NCI-H1105 (cell line): ENCODE measurements at places on chromosomes 2 and 18.

DNA sequence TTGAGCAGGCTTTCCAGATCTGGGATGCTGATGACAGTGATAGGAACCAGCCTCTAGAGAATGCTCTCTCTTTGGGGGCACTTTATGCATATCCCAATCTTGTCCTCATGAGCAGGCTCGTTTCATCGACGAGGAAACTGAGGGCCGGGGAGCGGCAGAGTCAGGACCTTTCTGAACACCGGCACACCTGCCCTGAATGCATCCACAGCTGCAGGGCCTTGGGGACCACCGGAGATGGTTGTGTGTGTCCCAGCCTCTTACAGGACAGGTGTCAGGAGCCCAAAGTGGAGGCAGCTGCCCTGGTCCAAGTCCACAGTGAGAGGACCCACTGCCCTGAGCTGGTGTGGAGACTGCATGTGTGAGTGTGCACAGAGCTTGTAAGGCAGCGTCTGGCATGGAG is 47.6 kb upstream of the FAHD2A start:
- no peak for DNase-seq

GRCh38 chr2:154694881-154695280 is 3.6 kb upstream of the KCNJ3 start:
- no peak for DNase-seq

GRCh38 chr2:53901192-53901591 is 41.4 kb upstream of the GPR75 start:
- no peak for DNase-seq

DNA sequence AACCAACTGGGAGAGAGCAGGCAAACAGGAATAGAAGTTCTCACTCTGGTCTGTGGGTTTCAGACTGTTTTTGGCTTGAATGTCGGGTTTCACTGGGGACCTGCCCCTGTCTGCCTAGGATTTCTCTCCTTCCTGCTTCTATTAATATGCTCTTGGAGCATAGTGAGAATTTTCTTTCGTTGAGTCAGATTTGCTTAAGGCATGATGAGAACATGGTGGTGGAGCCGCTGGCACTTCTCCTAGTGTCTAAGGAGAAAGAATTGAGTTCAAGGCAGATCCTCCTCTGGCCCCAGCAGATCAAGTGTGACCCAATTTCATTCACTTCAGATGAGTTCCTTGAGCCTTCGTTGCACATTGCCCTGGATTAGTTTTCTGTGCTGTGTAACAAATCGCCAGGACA is 103.9 kb upstream of the HS6ST1 start:
- no peak for DNase-seq

DNA sequence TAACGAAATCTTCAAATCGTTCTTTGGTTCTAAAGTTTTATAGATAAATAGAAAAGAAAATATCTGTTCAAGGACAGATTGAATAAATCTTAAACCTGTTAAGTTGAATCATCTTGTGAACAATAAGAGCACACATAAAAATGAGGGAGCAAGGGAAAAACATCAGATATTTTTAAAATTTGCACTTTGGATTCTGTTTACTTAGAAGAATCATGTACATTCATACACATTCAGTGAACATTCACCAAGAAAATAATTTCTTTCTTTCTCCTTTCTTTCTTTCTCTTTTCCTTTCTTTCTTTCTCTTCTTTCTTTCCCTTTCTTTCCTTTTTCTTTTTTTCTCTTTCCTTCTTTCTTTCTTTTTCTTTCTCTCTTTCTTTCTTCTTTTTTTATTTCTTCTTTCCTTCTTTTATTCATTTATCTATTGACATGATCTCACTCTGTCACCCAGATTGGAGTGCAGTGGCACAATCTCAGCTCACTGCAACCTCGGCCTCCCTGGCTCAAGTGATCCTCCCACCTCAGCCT is 164.9 kb downstream of the PDE1A start:
- DNase-seq = no peak

DNA sequence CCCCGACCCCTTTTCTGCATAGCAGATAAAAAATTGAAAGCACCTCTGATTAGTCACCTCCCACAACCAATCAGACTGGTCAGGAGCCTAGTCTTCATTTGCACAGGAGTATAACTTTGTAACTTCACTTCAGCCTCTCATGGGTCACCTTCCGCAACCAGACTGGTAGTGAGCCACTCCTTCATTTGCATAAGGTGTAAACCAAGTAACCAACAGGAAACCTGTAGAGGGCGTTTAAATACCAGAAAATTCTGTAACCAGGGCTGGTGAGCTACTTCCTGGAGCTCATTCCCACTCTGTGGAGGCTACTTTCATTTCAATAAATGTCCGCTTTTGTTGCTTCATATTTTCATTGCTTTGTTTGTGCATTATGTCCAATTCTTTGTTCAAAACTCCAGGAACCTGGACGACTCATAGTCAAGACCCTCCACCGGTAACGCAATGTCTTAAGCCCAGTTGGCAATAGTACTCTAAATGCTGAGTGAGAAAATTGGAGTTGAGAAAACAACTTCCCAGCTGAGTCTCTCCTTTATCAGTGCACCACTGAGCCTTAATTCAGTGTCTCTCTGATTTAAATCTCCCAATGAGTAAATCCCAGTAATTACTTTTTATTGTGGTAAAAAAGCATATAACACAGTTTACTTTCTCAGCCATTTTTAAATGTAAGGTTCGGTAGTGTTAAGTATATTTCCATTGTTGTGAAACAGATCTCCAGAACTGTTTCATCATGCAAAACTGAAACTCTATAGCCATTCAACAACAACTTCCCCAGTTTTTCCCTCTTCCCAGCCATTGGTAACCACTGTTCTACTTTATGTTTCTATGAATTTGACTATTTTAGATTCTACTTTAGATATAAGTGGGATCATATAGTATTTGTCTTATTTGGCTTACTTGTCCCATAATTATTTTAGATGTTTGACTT is 392.7 kb upstream of the SLC8A1 start:
- DNase-seq = no peak

DNA sequence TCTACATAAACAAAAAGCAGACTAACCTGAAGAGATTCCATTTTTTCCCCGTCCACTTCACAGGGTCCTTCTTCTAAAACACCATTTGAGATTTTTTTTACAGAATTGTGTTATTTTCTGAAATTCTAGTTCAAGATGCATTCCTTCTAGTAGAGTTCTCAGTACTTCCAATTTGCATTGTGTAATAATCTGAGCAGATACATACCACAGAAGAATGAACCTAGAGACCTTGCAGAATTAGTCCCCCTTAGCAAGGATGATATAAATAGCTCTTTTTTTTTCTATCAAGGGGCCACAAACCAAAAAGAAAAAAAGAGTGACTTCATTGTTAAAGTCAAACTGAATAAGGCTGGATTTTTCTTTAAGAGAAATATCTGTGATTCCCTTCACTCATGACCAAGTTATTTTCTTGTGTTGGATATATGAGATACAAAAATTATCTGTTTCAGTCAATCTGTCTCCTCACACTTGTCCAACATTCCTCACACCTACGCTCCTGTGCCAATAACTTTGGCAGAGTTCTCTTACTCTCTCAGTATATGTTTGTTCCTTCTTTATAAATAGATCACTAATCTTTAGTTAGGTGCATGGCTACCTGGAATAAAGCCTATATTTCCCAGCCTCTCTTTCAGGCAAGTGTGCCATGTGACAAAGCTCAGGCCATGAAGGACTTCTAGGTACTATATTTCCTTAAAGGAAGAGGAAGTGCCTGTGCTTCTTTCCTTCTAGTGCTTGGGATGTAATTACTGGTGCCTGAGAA is 183.5 kb downstream of the ZNF385B start:
- no peak for DNase-seq

- no peak for DNase-seq
These were observed 40.1 kb upstream of the AKAIN1 start for GRCh38 chr18:5237083-5237722.

- no peak for DNase-seq
These were observed 13.5 kb downstream of the PNO1 start for GRCh38 chr2:68171146-68171545.

DNA sequence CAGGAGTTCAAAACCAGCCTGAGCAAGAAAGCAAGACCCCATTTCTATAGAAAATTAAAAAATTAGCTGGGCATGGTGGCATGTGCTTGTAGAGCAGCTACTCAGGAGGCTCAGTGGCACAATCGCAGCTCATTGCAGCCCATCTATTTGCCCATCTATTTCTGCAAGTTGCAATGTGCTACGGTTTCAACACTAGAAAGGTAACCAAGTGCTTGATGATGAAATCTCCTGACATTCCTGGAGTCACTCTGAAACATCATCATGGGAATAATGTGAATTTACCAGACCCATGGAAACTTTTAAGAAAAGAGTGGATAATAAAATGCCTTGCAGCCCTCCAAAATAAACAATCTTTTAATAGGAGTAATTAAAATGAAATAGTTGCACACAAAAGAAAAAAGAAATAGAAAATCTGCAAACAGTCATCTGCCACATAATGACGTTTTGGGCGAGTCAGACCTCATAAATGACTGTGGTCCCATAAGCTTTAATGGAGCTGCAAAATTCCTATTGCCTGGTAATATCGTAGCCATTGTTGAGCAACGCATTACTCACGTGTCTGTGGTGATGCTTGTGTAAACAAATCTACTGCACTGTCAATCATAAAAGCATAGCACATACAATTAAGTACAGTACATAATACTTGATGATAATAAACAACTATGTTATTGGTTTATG is 46.6 kb upstream of the AMMECR1L start:
- DNase-seq = no peak

DNA sequence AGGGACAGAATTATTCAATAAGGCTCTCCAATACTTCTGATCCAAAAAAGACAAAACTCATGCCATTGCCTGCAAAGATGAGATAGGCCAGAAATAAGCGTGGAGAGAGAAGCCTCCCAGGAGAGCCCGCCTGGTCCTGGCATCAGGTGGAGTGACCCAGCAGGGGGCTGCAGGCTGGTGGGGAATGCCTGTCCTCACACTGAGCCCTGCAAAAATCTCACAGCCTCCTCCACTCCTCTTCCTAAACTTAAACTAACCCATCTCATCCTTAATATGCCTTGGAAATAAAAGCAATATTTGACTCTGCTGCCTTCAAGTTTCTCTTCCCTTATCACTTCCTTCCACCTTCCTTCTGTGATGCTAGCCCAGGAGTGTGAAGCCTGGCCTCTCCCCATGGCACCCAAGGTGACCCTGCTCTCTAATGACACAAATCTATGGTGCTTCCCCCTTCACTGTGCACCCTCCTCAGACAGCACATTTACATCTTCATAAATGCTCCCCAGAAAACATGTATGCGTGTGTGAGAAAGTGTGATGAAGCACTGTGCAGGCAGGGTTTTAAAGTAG is 218.4 kb downstream of the ANAPC1 start:
- no peak for DNase-seq

GRCh38 chr2:240840435-240841060 is 20.5 kb upstream of the KIF1A start:
- peak; percentile 25 for DNase-seq

DNA sequence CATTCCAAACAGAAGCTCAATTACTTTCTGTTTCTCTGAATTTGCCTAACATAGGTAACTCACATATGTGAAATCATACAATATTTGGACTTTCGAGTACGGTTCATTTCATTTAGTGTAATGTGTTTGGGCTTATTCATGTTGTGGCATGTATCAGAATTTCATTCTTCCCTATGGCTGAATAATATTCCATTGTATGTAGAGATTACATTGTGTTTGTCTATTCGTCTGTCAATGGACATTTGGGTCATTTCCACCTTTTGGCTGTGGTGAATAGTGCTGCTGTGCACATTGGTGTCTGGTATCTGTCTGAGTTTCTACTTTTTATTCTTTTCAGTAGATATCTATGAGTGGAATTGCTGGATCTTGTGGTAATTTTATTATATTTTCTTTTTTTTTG is 43.9 kb downstream of the LBH start:
- DNase-seq = no peak

DNA sequence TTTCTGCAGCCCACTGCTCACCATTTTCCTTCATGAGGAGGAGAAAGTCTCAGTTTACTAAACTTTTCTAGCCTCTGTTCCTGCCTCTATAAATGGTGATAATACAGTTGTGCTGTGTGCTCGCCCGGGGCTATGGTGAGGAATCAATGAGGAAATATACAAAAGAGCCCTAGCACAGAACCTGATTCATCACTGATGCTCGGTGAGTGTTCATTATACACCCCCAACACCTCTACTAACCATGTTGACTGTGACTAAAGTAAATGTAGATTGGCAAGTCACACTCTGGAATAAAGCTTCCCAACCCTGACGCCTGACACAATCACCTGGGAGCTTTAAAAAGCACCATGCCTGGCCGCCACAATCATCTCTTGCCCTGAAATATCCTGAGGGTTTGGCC is 118.8 kb upstream of the CYP1B1 start:
- no peak for DNase-seq

DNA sequence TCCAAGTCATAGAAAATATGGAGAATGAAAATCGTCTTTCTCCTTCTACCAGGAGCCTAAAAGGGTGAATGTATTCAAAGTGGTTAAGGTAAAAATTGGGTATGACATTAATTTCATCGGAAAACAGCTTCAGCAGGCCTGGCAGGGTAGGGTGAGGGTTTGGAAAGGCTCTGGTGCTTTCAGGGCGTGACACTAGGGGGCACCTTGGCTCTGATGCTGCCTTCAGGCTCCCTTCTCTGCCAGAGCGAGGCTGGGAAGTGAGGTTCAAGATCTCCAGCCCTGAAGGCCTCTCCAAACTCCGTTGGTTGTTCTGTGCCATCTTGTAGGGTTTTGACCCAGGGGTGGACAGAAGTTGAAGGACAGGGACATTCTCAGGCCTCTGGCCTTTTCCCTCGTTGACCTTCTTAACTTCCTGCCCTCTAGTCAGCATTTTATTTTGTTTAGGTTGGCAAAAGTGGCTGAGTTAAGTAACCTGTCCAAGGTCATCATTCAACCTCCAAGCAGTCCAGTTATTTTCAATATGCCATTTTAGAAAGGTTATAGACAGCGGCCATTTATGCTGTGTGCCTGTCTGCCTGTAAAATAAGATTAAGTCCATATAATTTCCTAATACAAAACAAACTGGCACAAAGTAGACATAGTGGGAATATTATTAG is 40.3 kb downstream of the EML6 start:
- DNase-seq = no peak

- peak; percentile 82 for DNase-seq
These were observed 76.1 kb upstream of the PMAIP1 start for GRCh38 chr18:59823596-59824195.

GRCh38 chr2:239402666-239403065 is 1.8 kb upstream of the HDAC4 start:
- no peak for DNase-seq

DNA sequence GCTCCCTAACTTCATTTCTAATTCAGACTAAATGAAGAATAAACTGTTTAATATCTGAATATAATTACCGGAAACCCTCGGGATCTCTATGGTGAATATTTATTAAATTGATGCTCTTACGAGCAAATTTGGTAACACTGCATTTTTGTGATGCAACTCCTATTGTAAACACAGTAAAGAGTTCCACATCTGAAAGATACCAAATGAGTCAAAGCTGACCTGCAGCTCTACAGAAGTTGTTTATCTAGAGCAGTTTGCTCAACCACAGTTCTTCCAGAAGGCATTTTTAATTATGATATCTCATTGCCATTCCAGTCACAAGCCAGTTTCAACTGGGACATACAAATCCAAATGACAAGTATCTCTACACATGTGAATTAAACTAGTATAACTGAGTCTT is 129.7 kb downstream of the PKP4 start:
- DNase-seq = no peak

GRCh38 chr18:60018618-60019462 is 119.0 kb downstream of the PMAIP1 start:
- DNase-seq = no peak

- DNase-seq = no peak
These were observed 75.3 kb upstream of the DLX2 start for GRCh38 chr2:172177996-172178395.
